ENCODE measurements at places on chromosomes 1 and 21.

DNA sequence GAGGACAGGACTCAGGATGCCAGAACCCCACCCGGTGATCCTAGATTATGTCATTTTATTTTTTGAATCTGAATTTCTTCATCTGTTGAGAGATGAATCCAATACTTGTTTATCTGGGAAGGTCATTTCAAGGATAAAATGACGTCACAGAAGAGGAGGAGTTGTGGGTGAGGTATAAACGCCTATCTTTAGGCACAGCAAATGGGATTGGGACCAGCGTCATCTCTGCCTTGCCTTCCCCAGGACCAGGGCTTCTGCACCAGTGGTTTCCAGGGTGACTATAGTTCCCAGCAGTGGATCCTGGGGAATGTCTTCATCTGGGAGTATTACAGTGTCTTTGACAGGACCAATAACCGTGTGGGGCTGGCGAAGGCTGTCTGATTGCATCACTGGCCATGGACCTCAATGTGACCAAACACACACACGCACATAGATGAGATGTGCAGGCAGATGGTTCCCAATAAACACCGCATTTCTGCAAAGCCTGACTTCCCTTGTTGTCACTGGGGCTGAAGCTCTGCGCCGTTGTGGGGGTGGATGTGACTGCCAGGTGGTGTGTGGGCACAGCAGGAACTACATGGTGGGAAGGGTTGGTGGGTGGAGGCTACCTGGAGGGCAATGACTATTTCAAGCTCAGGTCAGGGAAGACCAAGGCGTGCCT lies 28.1 kb downstream of the KCNA10 start:
- DNase-seq = no peak

DNA sequence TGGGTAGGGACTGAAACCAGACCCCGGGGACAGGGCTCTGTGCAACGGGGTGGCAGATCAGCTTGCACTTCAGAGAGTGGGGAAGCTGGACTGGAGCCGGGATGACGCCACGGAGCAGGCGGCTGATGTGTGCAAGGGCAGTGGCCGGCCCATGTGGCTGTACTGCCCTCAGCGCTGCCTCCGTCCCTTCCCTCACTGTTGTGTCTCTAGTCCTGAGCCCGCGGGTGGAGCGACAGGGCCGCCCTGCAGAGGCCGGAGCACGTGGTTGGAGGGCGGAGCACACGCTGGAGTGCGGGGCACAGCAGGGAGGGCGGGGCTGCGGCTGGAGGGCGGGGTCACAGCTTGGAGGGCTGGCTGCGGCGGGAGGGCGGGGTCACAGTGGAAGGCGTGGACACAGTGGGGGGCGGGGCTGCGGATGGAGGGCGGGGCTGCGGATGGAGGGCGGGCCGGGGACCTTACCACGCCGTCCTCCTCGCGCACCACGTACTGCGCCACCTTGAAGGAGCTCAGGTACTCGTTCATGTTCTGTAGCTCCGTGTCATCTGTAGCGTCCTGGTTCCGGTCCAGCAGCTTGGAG lies 52.4 kb downstream of the CHD5 start:
- no peak for DNase-seq

GRCh38 chr1:224201853-224202252 lies 18.8 kb downstream of the DEGS1 start:
- DNase-seq = no peak

GRCh38 chr1:167276969-167277368 lies 56.3 kb downstream of the POU2F1 start:
- no peak for DNase-seq

GRCh38 chr1:240492832-240493440 lies 119.0 kb downstream of the GREM2 start:
- no peak for DNase-seq

All from GM12892 (cell line).